ENCODE measurements at places on chromosomes 7 and 10. TPM values are rescaled to one million over a fixed set of nuclear protein-coding genes. Genes with fewer than 3 reads are reported as not detected.

DNA sequence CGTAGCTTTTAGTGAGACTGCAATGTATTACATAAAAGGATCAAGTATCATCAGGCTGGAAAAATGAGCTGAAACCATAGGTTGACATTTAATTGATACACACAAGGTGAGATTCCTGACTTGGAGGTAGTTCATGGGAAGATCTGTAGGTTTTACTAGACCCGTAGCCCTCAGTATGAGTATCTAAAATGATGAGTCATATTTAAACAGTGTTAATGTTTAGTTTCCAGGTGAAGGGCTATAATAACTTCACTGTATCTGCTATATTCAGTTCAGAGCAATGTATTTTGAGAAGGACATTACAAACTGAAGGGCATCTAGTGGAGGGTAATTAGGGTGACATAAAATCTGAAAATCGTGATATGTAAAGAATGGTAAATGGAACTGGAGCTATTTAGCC, 35.0 kb downstream of the ENTPD1 start:
- no peak for DNase-seq

DNA sequence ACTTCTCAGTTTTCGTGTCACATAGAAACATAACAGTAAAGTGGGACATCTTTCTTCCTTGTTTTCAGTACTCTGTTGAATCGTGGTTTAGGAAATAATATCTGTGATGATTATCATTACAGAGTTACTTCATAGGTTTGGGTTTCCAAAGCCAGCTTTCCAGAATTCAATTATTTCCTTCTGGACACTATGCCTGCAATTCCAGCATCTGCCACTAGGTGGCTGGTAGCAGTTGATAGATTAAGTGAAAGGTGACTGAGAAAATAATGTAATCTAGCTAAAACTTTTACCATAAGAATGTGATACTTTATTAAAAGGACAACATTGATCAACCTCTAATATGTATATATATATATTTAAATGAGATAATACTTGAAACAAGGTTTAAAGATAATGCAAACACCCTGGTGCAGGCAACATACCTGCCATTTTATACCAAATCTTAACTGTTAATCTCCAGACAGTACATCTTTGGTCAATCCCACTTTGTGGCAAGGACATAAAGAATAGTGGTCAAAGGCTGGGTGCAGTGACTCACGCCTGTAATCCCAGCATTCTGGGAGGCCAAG, 102.6 kb downstream of the SH3PXD2A start:
- DNase-seq, result no peak

Gene ADRA2A
- total RNA-seq, result 14.2 TPM

Gene ADARB2
- total RNA-seq, result 3.4 TPM
